ENCODE measurements at places on chromosomes 3 and 15. TPM values are rescaled to one million over a fixed set of nuclear protein-coding genes. Genes with fewer than 3 reads are reported as not detected.

ECE2 gene
- total RNA-seq = not detected

TRAK1 gene
- 25.9 TPM for total RNA-seq

NR1I2 gene
- 0.20 TPM for total RNA-seq

INO80 gene
- total RNA-seq = 22.1 TPM

XCR1 gene
- total RNA-seq = not detected

GRCh38 chr3:100210772-100211135, 50.0 kb upstream of the TBC1D23 start:
- DNase-seq = no peak

- no peak for DNase-seq
Observed at GRCh38 chr15:39363761-39364586, 216.9 kb upstream of the THBS1 start.

DNA sequence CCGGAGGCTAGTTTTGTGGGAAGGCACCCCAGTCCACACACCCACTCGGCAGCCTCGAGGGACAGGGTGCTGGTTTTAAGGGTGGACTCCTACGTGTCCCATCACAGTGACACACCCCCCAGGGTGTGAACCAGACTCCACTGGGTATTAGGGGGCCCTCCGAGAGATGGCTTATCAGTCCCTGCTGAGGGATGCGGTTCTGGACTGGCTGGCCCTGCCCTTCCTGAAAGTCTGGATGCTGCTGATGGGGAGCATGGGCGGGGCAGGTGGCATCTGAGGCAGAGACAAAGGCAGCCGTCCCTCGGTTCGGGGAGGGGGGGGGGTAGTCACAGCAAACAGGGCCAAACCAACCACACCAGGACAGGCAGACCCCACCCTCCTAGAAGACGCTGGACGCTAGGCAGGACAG, 939 bp upstream of the ULK3 start:
- peak; percentile 24 for DNase-seq

- DNase-seq = no peak
Observed at GRCh38 chr3:35417080-35417479, 222.2 kb upstream of the ARPP21 start.

DNA sequence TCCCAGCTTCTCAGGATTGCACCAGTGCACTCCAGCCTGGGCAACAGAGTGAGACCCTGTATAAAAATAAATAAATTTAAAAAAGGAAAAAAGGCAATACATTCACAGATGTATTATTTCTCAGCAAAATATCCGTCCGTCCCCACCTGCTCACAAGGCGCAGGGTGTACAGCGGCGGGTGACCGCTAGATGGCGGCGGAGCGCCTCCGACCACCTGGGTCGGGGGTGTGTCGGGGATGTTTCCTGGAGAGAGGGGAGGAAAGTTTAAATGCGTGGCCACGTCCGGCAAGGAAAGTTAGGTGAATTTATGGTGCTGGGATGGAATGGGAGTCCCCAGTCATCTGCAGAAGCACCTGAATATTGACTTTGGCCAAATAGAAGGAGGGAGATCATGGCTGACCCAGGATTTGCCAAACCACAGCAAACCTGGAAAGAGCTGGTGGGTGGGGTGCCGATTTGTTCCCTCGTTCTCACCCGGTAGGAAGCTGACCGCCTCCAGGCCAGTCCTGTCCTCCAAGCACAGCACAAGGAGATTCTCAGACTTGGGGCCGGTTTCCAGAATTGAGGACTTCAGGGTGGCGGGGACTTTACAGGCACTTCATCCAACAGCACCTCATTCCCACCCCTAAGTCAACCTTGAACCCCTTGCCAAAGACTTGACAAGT, 88.3 kb downstream of the TMEM266 start:
- DNase-seq = peak; percentile 70

DNA sequence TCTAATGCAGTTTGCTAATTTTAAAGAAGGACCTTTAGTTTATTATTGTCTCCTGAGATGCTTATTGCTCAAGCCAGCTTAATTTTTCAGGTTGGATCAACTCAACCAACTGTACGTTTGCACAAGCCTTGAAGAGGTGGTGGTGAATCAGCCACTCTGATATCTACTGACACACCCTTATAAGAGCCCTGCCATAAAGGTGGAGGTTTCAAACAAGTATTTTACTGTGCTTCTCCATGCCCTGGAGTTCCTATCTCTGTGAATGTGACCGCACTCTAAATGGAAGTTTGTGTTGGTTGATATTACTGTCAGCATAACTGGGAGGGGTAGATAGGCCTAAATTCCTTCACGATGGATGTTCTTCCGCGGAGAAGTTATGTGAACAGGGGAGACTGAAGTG, 297.3 kb upstream of the UBE2E1 start:
- DNase-seq = no peak

GRCh38 chr3:65033576-65033975, 345.8 kb upstream of the ADAMTS9 start:
- no peak for DNase-seq

- peak; percentile 86 for DNase-seq
Observed at GRCh38 chr15:65304381-65305149, at the start of gene RNU5B-1. TSS of gene RNU5B-1 (plus strand) at chr15:65304677.

DNA sequence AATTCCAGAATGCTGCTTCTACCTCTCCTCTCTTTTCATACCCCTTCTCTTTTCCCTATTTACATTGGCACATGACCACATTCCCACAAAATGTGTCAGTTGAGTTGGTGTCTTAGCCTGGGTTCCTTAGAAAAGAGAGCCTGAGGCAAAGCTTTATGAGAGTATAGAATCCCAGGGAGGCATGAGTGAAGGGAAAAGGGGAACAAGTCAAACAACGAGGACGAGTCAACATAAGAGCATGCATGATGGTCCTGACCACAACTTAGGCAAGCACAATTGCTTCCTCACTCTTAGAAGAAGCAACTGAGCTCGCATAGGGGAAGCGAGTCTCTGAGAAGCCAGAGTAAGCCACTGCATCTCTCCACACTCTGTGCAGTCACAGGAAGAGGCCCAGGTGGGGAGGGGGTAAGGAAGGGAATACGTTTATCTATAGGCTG, 15.4 kb upstream of the ZNF774 start:
- no peak for DNase-seq

DNA sequence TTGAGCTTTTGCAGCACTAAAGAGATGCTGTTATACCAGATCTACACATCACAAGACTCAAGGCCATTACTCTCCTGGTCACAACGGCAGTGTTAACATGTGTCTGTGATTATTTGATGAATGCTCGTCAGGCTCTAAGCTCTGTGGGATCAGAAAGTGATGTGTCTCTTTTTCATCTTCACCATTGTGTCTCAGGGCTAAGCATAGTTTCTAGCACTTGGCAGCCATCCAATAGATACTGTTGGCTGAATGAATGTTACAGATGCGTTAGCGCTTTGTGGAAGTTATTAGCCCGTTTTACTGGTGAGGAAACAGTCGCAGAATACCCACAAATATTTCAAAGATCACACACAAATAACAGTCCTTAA, 1.2 kb upstream of the FAM81A start:
- DNase-seq = no peak

Measured in activated CD4-positive, alpha-beta memory T cell treated with anti-CD3 and anti-CD28 coated beads, Interleukin-2, amount 10 ng/mL, durations not matched to agents 7 days and 5 days (primary cell).